ENCODE measurements at places on chromosomes 16 and 17.

- no peak for DNase-seq
Observed at GRCh38 chr16:56192635-56192945, 1.3 kb downstream of the GNAO1 start.

GRCh38 chr17:42287977-42288802, at the start of gene STAT5A:
TSS of gene STAT5A (plus strand) at chr17:42288498. CDS start at chr17:42289412, 914 bp downstream.
- no peak for DNase-seq

- DNase-seq, result no peak
Observed at GRCh38 chr17:39939588-39940419, 12.3 kb downstream of the LRRC3C start.

DNA sequence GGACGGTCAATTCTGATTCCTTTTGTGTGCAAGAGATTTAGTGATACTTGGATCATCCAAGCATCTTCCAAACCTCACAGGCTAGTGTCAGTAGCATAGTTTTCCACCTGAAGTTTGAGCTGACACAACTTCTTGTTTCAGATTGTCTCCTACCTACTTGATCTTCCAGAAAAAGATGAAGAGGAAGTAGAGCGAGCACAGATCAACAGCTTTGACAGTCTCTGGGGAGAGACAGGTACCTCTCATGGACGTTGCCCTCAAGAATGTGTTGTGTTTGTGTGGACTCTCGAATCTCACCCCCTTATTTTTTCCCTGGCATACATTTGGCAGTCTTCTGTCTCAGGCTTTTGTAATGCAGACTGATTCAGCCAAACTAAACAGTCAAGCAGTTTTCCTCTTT, 47.4 kb downstream of the CYB561 start:
- no peak for DNase-seq

GRCh38 chr16:88904676-88905365, 38.4 kb upstream of the PABPN1L start:
- no peak for DNase-seq

DNA sequence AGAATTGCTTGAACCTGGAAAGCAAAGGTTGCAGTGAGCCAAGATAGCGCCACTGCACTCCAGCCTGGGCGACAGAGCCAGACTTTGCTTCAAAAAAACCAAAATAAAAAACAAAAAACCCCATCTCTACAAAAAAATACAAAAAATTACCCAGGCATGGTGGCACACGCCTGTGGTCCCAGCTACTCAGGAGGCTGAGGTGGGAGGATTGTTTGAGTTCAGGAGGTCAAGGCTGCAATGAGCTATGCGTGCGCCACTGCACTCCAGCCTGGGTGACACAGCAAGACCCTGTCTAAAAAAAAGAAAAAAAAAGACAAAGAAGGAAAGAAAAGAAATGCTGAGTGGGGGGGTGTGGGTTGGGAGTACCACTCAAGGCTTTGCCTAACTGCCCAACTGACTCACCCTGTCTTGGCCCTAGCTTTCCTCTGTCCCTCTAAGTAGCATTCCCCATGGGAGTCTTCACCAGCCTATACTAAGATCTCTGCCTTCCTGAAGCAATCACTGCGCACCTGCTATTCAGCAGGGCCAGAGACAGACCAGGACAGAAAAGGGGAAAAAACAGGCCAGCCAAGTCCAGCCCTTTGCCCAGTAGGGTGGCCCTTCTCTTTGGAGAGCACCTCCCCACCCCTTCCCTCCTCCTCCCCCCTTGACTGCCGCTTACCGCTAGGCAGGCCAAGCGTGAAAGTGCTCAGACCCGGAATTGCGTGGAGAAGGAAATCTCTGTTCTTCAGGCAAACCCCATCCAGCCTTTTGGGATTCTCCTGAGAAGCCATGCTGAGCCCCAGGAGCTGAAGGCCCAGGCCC, 45.8 kb downstream of the RTN4RL1 start:
- DNase-seq, result no peak

DNA sequence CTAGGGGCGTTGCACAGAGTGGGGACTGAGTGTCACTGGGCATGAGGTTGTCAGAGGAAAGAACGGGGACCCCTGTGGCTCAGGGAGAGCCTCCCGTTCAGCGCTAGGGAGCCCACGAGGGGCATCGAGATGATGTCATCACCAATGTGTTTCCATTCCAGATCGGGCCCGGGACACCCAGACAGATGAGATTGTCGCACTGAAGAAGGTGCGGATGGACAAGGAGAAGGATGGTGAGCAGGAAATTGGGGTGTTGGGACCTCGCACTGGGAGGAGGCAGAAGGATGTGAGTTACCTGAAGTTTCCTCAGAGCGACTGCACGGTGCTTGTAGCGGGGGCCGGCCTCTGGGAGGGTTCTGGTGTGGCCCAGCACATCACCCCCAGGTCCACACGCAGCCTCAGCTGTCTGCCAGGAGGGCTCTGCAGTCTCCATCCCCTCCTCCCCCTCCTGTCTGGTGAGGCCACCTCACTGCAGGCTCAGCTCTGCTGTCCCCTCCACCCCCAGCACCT, 4.0 kb downstream of the CDK10 start:
- DNase-seq, result no peak

DNA sequence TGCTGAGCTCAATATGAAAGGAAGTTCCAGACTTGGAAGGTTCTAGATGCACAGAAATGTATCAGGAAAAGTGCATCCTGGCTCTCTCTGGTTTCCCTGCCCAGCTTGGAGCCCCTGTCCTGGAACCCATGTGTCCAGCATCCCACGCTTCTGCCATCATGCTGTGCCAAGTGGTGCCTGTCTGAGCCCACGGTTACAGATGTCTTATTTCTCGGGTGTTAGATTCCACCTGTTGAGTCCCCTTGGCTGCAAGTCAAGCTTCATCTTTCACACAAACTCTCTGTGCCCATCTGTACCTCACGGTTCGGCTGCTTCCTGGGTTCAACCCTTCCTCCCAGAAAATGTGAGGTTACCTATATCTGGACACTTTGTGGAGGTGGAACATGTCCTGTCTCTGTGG, 22.5 kb downstream of the OR1D5 start:
- DNase-seq, result no peak

GRCh38 chr17:44840936-44841335, 6.7 kb upstream of the HIGD1B start:
- no peak for DNase-seq

DNA sequence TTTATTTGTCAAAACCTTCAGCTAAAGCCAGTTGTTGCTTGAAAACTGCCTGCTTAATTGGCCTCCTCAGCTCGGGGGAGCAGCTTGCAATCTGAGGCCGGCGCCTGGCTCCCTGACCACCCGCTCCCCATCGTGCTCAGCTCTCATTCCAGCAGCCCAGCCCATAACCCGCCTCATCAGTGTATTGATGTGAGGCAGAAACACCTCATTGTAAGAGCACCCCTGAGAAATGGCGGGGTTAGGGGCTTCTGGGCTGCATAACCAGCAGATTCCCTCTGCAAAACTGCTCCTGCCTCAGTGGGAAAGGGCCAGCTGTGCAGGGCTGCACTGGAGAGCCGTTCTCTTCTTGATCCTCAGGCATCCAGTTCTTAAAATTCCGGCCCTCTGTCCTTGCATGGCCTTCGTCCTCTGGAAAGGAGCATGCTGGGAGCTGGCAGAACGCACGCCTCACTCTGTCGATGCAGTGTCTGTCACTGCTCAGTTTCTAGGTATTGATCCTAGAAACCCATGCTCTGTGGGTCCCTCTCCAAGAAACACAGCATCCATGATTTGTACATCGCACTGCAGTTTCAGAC, 113.8 kb upstream of the CHMP6 start:
- DNase-seq, result no peak
